Natural killer cell (primary cell): ENCODE measurements at places on chromosomes 3 and 15. TPM values are rescaled to one million over a fixed set of nuclear protein-coding genes. Genes with fewer than 3 reads are reported as not detected.

DNA sequence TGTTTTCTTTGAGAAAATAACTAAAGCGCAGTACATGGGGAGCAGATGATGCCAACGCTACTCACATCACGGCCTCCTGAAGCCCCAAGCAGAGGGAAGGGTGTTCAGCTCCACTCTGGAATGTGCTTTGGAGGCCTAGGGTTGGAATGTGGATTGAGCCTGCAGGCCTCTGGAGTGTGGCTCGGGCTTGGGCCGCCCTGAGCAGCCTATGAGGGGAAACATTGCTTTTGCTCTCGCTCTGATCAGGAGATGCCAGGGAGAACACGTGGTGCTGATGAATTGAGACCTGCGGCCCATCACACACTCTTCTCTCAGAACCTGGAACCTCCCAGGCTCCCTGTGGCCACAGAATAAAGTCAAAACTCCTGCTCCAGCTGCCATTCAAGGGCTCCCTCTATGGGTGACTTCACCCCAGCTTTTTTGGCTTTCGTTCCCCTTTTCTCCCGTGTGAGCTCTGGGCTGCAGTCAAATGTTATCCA, 23.3 kb downstream of the CCDC13 start:
- DNase-seq, result peak; percentile 20

- DNase-seq, result no peak
Observed at GRCh38 chr3:89042236-89042835, 65.1 kb upstream of the EPHA3 start.

Gene ZIC4
- total RNA-seq, result not detected

- no peak for DNase-seq
Observed at GRCh38 chr3:25349095-25349494, 79.0 kb upstream of the RARB start.

Gene EAF2
- 5.1 TPM for total RNA-seq
